ENCODE measurements at places on chromosomes 2 and 18.

- DNase-seq: no peak
These were observed 91.5 kb downstream of the DYM start for GRCh38 chr18:49368876-49369440.

GRCh38 chr18:10332452-10332851 lies 122.0 kb upstream of the APCDD1 start:
- no peak for DNase-seq

DNA sequence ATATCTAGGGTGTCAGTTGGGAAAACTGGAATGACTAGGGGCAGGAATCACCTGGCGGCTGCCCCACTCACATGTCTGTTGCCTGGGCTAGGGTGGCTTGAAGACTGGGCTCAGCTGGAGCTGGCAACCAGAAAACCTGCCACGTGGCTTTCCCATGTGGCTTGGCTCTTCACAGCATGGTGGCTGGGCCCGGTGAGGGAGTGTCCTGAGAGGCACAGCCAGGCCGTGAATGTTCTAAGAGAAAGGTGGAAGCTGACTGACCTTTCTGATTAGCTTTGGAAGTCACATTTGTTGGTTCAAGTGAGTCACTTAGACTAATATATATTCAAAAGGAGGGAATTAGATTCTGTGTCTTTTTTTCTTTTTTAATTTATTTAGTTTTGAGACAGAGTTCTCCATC lies 22.7 kb downstream of the SP5 start:
- DNase-seq: peak; percentile 9

- DNase-seq: no peak
These were observed 2.3 kb upstream of the PTPN18 start for GRCh38 chr2:130353291-130354138.

- no peak for DNase-seq
These were observed 29.2 kb downstream of the CAPN14 start for GRCh38 chr2:31188131-31188530.

GRCh38 chr2:19775838-19776237 lies 125.9 kb downstream of the TTC32 start:
- peak; percentile 73 for DNase-seq

GRCh38 chr18:11154368-11154989 lies 5.1 kb upstream of the PIEZO2 start:
- DNase-seq: peak; percentile 67

GRCh38 chr2:100835006-100835659 lies 15.2 kb downstream of the NPAS2 start:
- DNase-seq: no peak

GRCh38 chr2:42653908-42654445 lies 85.5 kb downstream of the MTA3 start:
- no peak for DNase-seq

GRCh38 chr2:210768329-210768910 lies 212.0 kb downstream of the CPS1 start:
- no peak for DNase-seq

DNA sequence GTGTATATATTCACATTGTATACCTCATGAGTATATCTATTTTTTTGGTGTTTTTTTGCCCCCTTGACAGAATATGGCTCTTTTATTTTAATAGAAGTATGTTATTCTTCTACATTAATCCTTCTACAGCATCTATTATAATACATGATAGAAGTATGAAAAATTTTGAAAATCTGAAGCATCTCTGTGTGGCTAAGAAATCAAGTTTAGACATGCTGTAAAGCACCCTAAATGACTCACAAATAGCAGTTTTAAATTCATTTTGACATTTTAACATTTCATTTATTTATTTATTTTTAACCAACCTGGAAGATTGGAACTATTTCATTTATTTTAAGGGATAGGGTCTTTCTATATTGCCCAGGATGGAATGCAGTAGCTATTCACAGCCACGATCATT lies 33.8 kb upstream of the ROCK1 start:
- no peak for DNase-seq

GRCh38 chr2:142222715-142223114 lies 91.9 kb upstream of the LRP1B start:
- no peak for DNase-seq

- no peak for DNase-seq
These were observed 37.3 kb upstream of the CREB1 start for GRCh38 chr2:207492461-207492860.

DNA sequence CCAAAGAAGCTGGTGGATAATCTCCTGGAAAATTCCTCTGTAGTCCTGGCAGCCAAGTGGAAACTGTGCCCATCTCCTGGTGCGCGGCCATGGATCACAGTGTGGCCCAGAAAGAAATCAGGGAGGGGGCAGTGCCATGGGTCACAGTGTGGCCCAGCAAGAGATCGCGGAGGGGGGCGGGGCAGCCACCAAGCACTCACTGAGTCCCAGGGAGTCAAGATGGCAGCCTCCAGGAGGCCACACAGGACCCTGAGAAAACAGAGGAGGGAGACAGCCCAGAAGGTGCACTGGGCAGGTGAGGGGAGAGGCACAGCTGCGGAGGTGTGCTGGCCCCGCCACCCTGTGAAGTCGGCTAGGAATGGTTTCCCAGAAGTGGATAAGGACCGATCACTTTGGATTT lies 8.1 kb upstream of the ATP6V1B1 start:
- no peak for DNase-seq

GRCh38 chr18:44830581-44830980 lies 149.9 kb downstream of the SETBP1 start:
- no peak for DNase-seq

GRCh38 chr2:24827321-24828237 lies 34.4 kb downstream of the CENPO start:
- peak; percentile 89 for DNase-seq

DNA sequence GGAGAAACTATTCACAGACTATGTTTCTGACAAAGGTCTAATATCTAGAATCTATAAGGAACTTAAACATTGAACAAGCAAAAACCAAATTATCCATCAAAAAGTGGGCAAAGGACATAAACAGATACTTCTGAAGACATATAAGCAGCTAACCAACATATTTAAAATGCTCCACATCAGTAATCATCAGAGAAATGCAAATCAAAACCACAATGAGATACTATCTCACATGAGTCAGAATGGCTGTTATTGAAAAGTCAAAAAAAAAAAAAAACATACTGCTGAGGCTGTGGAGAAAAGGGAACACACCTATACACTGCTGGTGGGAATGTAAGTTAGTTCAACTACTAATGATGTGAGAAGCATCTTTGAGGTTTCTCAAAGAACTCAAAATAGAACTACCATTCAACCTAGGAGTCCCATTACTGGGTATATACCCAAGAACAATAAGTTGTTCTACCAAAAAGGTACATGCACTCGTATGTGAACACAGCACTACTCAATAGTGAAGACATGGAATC lies 220.4 kb upstream of the TFPI start:
- DNase-seq: peak; percentile 63

- DNase-seq: peak; percentile 42
These were observed 381.4 kb downstream of the CCDC85A start for GRCh38 chr2:56565143-56565542.

DNA sequence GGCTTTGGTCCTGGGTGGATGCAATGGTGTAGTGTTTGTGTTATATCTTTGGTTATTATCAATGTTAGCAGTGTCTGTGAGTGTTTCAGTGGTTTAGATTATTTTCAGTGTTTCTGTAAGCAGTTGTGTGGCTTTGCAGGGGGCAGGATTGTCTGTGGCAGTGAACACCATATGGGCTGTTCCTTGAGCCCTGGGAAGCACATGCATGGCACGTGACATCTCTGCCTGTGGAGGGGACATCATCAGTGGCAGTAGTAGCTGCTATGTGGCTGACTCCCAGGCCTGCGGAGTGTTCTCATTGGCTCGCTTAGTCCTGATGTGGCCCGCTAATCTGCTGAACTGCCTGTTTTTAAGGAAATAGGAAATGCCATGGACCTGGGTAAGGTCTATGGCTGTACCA lies 327.5 kb downstream of the GULP1 start:
- DNase-seq: no peak

DNA sequence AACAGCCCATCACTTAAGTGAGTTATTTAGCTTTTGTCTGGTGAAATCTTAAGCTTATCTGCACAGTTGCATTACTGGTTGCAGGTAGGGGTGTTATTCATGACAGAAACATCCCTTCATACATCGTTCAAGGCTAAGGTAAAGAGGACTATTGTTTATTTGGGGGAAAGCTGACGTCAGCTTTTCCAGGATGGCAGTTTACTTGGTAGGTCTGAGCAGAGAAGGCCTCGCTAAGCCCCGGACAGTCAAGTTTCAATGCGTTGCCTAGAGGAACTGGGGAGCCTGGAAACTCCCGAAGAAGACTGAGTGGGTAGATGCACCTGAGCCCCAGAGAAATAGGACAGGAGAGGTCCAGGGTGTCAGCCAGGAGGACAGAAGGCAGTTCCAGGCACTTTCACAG lies 2.2 kb downstream of the RNU4ATAC start:
- DNase-seq: no peak

- peak; percentile 11 for DNase-seq
These were observed 63.6 kb upstream of the LTBP1 start for GRCh38 chr2:32882816-32883810.

DNA sequence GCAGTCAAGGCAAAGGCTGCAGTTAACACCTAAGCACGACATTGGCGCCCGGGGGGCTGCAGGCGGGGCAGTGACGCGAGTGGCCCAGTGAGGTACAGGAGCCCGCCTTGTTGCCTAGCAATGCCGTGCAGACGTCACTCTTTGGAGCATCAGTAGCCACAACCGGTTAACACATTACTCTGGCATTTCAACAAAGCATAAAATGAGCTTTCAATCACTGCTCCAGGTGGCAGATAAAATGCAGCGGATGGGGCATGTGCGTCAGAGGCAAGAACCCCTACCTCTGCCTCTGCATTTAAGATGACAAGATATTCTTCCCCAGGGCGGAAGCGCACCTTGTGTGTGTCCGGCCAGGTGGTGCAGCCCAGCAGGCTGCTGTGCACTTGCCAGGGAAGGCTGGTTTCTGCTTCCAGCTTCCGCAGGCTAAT lies 139.4 kb downstream of the MTCL1 start:
- DNase-seq: no peak

GRCh38 chr18:73315381-73315780 lies 447.6 kb upstream of the NETO1 start:
- no peak for DNase-seq

GRCh38 chr2:127950264-127950663 lies 64.5 kb upstream of the AMMECR1L start:
- DNase-seq: no peak

DNA sequence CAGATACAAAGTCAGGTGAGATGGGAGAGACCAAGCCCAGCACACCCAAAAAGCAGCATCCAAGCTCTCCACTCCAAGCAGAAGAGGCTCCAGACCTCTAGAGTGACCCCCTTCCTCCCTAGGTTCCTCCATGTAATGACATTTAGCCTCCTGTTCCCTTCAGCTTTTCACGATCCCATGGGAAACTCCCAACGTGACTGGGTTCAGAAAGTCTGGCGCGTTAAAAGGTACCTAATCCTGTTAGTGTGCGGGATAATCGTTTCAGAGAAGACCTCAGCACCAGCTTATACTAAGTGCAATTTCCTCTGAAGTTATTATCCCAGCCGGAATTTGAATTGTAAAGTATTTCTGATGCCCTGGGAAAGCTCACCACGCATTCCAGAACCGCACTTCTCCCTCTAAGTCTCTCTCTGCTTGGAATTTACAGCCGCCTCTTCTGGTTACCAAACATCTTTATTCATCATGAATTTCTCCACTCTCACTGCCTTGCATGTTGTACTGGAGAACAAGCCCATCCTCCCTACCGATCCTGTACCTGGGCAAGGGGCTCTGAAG lies 46.9 kb downstream of the CCBE1 start:
- no peak for DNase-seq

GRCh38 chr2:226971084-226971483 lies 135.2 kb downstream of the RHBDD1 start:
- DNase-seq: no peak

DNA sequence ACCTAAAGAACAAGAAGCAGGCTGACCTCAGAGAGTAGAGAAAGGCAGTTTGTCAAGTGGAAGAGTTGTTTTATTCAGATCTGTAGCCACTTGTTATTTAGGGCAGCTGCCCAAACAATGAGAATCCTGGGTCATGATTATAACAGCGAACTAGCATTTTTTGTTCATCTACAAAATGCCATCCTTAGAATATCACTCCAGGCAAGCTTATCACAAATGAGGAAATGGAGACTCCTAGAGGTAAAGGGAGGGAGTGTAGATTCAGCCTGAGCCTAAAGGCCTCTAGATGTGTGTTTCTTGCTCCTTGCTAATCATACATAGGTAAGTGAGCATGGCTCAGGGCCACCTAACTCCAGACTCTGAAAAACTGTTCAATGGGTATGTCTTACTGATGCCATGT lies 126.1 kb downstream of the HNMT start:
- peak; percentile 65 for DNase-seq

GRCh38 chr2:197274349-197274748 lies 36.2 kb downstream of the ANKRD44 start:
- no peak for DNase-seq

DNA sequence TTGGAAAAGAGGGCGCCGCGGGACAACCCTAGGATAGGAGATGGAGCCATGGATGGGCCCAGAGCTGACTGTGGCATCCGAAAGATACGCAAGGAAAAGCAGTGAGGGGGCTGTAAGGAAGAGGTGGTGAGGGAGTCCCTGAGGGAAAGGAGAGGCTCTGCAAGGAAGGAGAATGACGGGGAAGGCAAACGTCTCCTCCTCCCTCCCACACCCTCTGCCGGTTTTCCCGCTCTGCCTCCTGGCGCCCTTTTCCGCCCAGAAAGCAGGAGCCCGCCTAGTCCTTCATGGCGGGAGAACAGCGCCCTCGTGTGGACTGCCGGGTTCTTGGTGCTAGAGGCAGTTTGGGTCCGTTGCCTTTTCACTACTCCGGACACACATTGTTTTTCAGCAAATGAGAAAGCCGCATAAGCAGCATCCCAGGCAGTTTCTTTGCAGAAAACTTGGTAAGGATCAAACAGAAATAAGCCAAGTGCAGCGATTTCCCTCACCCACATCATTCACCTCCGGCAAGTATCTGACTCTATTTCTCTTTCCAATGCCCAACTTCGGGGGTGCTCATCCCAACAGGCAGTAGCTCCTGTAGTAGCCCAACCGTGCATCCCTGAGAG lies 200.4 kb downstream of the INO80D start:
- DNase-seq: peak; percentile 78

GRCh38 chr2:135960150-135960549 lies 25.3 kb downstream of the DARS1 start:
- DNase-seq: no peak

- DNase-seq: no peak
These were observed 199.2 kb downstream of the KCNS3 start for GRCh38 chr2:18077704-18078103.

GRCh38 chr2:18078216-18078615 lies 199.7 kb downstream of the KCNS3 start:
- DNase-seq: no peak
